ENCODE measurements at places on chromosomes 6 and 20. TPM values are rescaled to one million over a fixed set of nuclear protein-coding genes. Genes with fewer than 3 reads are reported as not detected.
A peak's percentile ranks its signal among the peaks of the same experiment; 100 is the strongest.

DNA sequence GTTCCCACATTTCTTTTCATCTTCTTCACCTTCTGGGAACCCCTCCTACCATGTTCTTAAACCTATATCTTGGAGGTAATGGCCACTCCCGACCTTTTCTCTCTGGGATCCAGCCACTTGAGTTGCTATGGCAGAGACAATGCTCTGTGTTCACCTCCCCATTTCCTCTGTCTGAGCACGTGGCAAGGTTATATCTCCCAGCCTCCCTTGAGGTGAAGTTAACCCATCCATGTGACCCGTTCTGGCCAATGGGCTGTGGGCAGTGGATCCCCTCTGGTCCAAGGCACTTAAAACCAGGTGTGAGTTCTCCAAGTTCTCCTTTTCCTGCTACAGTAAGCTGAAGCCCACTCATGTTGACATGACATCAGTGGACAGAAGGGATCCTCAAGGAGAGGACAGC lies 261.4 kb downstream of the LRFN2 start:
- no peak for DNase-seq

DNA sequence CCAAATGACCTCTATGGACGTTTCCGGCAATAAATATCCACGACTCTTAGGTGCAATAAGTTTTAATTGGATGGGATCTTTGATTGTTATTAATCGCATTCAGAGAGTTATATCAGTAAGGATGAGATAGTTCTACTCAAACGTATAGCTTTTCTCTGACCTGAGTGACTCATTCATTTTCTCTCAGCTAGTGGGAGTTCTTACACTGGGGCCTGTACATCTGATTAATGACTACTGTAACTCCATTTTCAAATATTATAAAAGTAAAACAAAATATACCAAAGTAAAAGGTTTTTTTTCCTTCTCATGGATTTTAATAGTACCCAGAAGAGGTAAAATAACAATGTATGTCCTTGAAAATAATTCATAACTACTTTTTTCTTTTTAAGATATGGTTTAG lies 41.1 kb upstream of the SAMD5 start:
- no peak for DNase-seq

DNA sequence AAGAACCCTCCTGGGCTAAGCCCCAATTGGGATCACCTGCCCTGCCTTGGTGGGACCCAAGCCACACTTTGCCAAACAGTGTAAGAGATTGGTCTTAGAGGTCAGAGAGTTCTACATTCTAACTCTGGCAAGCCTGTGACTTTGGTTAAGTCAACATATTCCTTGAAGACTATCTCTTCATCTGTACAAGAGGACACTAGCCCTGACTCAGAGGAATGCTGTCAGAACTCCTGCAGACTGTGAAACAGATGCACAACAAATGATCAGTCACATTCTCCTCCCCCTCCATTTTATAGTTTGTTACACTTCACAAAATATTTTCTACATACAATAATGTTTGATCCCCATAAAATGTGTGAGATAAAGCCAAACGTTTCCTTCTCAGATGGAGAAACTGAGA lies 91.7 kb upstream of the EPB41L1 start:
- no peak for DNase-seq

DNA sequence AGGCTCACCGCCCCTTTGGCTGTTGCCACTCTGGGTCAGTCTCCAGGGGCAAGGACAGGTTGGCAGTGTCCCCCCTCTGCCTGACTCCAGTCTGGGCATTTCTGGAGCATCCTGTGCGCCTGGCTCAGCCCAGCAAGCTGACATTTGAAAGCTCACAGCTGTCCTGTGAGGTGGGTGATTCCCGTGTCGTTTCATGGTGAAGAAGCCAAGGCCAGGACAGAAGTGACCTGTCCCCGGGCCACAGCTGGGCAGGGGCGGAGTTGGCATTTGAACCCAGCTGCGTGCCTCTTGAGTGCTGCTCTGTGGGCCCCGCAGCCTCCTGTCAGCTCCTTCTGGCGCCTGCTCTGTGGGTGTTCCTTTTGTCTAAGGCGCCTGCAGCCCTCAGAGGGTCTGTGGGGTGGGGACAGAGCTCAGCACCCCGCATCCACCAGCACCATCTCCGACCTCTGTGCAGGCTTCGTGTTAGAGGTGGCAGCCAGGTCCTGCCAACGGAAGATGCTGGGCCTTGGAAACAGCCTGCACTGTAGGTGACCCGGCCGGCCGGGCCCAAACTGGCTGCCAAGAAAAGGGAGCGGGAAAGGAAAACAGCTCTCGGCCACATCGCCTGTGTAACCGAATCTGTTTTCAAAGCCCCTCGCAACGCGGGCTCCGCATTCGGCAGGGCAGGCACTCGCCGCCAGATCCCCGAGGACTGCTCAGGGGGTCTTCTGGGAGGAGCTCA lies 5.8 kb upstream of the GATA5 start:
- DNase-seq: no peak

- no peak for DNase-seq
Measured at GRCh38 chr20:32079655-32080109, 27.6 kb downstream of the HCK start.

DNA sequence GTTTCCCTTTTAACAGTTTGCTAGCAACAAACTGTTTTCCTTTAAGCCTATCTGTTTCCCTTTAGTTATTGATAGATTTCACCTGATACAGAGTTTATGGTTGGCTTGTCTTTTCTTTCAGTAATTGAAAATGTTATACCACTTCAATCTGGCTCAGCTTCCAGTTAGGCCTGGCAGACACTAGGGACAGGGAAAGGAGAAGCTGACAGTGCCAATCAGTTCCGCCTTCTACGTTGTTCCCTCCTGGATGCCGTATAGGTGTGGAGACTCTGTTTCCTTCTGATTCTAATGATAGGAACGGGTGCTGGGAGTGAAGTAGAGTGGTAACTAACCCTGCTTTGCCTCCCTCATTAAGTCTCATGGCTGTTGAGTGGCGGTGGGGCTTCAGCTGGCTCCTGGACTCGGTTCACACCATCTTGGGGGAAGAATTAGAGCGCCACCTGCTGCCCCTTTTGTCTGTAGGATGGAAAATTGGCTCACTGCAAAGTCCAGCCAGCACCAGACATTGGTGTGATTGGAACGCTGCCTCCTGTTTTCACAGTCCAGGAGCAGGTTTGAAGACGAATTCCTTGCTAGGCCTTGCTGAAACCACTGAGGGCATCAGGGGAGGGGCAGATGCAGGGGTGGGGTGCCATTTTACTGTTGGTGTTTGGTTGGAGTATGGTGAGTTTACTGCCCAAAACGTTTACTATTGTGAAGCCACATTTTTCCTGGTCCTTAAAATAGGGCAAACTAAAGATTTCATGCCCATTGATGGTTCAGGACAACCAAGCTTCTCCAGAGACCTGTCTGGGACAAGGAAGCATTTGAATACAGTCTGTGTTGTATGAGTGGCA lies 1729.5 kb downstream of the GRIK2 start:
- DNase-seq: peak; percentile 36

DNA sequence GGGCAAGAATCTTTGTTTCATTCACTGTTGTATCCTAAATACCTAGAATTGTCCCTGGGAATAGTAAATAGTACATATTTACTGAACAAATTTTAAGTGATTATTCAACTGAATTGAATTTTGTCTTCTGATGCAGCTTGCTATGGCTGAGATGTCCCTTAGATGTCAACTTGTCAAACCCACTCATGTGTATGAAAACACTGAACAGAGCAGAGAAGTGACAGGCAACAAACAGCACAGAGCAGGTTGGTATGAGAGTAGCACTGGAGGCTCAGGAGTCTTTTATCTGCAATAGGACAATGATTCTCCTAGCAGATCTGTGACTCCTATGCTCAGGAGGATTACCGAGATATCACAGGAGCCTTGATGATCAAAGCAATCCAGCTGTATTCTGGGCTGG lies 540.1 kb upstream of the CHD6 start:
- no peak for DNase-seq

GRCh38 chr6:135305684-135306083 lies 124.6 kb downstream of the MYB start:
- no peak for DNase-seq

DNA sequence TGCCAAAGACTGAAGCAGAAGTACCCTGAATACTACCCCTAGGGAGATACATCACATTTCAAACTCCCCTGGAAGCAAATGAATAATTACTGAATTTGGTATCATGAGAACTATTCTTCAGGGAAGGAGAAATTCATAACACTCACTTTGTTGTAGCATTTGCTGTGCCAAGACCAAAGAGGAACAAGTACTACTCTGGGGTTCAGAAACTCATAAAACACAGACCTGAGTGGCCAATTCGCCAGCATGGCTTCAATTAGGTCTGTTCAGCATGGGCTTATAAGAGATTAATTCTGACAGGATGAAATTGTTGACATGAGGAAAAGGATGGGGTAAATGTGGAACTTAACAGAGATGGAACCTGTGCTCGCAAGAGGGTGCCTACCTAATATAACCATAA lies 6.5 kb downstream of the ELOVL5 start:
- no peak for DNase-seq

- DNase-seq: no peak
Measured at GRCh38 chr6:139249395-139249794, 42.4 kb downstream of the TXLNB start.

DNA sequence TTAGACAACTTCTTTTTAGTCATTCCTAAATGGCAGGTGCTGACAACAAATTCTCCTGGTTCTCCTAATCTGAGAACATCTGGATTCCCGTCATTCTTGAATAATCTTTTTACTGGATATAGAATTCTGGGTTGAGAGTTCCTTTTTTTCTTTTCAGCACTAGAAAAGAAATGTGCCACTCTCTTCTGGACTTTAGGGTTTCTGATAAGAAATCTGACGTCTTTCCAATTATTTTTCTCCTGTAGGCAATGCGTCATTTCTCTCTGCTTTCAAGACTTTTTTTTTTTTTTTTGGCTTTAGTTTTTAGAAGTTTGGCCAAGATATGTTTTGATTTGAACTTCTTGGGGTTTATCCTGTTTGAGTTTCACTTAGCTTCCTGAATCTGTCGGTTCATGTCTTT lies 66.1 kb upstream of the RNF24 start:
- no peak for DNase-seq

DNA sequence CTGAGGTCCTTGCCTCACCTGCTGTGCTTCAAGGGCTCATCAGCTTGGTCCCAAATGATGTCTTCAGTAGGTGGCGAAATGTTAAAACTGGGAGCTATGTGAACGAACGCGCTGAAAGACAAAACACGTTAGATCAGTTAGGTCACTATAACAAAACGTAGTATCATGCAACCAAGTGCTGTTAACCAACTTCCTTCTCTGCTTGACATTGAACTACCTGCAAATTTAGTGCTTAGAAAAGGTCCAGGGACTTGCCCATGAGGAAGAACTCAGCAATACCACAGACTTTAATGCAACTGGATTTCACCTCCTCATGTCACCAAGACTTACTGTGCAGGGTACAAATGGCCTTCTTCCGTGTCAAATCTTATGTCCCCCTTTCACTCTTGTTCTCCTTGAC lies 24.8 kb downstream of the BACH2 start:
- no peak for DNase-seq

DNA sequence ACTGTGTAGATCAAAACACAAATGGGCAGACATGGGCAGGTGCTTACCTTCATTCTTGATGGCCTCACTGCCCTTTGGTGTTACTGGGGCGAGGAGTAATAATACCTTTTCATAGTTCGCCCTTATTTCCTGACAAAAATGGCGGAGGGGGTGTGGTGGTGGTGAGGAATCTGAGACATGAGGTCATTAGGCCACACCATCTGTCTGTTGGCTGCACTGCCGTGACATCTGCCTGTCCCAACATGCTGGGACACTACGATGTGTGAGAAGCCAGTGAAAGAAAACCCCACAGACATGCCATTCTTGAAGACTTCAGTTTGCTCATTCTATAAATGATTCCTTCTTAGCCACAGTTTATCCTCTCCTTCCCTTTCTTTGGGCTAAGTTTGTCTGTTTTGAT lies 13.4 kb upstream of the MAPRE1 start:
- DNase-seq: no peak

DNA sequence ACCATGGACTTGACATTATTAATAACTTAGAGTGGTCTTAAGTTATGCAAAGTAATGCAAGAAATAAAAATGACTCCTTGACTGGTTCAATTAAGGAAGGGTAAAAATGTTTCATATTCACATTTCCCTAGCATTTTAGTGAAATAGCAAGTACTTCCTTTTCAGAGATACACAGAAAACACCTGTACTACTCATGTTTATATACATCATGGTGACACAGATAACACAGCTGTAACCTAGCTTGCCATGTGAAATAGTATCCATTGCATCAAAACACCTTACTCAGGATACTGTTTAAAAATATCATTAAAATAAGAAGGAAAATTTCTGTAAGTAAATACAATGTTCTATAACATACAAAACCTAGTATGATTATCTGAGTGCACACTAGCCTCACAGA lies 102.4 kb downstream of the AHI1 start:
- no peak for DNase-seq

CALHM4 gene
- not detected for total RNA-seq

ELOVL2 gene
- total RNA-seq: 2.7 TPM

ETV7 gene
- total RNA-seq: 0.63 TPM

YTHDF1 gene
- 21.1 TPM for total RNA-seq

SPTLC3 gene
- total RNA-seq: 15.7 TPM

TCF19 gene
- 5.8 TPM for total RNA-seq

TNXB gene
- 24.6 TPM for total RNA-seq

C6orf47 gene
- 10.1 TPM for total RNA-seq

SLC22A16 gene
- not detected for total RNA-seq

CCN2 gene
- 112 TPM for total RNA-seq

ACSS2 gene
- 33.3 TPM for total RNA-seq

FAM217A gene
- not detected for total RNA-seq

Data from NCI-H460 (cell line).